Hematopoietic multipotent progenitor cell treated with erythropoietin and hydrocortisone succinate and interleukin-3 and kit ligand, for 8 days (in vitro differentiated cells): ENCODE measurements at places on chromosomes 7 and 10.

DNA sequence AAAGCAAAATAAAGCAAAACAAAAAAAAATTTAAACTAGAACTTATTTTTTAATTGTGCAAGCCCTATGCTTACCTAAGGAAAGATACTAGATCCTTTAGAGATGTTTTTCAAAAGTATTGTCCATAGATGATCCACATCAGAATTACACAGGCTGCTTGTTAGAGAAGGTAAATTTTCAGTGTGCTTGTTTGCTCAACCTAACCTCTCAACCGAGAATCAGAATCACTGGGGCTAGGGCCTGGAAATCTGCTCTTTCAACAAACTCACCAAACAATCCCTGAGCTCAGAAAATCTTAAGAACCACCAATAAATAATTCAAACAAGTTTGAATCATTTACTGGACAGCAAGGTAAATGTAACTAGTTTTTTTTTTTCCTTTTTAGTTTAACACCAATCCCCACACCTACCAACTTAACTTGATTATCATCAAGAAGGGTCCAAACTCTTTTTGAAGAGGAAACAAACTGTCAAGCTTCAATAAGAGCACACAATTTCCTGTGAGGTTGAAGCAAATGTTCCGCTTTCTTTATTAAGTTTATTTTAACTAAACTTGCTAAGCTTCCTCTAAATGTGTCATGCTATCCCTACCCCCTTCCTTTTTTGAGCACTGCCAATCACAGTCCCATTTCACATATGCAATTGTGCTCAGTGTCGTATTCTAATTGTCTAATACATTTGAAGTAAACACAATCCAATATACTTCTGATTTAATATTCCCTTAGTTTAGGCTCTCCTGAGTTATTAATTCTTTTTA lies 7.4 kb upstream of the TSPAN33 start:
- DNase-seq = no peak

GRCh38 chr10:94357193-94357592 lies 5.5 kb downstream of the NOC3L start:
- no peak for DNase-seq

- DNase-seq = no peak
Observed at GRCh38 chr10:131180740-131181415, 130.6 kb downstream of the TCERG1L start.

DNA sequence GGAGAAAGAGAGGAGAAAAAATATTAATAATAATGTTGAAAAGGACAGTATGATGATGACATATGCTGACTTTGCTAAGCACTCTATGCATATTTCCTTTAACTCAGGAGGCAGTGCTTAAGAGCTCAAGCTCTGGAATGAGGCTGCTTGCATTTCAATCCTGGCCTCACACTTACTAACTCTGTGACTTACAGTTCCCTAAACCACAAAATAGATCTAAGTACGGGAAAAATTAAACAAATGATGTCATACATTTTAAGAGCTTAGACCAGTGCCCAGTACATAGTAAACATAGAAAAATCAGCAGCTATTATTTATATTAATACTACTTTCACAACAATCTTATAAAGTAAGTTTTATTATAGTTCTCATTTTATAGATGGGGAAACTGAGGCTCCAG lies 61.3 kb downstream of the GFRA1 start:
- no peak for DNase-seq

GRCh38 chr10:117239721-117240620 lies 943 bp upstream of the SLC18A2 start:
- no peak for DNase-seq

GRCh38 chr7:20260223-20260622 lies 43.0 kb upstream of the MACC1 start:
- no peak for DNase-seq

DNA sequence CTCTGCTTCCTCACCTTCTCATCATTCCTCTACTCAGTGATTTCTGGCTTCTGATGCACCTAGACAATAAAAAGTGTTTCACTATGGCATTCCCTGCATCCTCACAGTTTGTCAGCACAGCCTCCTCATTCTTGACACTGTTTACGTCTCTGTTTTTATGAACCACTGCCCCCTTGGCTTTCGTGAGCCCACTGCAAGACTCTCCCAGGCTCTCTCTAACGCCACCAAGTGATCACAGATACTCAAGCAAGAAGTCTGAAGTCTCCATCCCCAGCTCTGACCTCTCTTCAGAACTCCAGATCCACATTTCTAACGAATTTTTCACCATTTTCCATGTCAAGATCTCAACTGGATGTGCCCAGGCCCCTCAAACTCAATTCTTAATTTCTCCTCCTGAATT lies 8.9 kb downstream of the SLC16A9 start:
- no peak for DNase-seq

GRCh38 chr7:71753956-71754664 lies 622.2 kb downstream of the GALNT17 start:
- DNase-seq = no peak

GRCh38 chr7:4093483-4093882 lies 588.6 kb upstream of the FOXK1 start:
- DNase-seq = no peak

DNA sequence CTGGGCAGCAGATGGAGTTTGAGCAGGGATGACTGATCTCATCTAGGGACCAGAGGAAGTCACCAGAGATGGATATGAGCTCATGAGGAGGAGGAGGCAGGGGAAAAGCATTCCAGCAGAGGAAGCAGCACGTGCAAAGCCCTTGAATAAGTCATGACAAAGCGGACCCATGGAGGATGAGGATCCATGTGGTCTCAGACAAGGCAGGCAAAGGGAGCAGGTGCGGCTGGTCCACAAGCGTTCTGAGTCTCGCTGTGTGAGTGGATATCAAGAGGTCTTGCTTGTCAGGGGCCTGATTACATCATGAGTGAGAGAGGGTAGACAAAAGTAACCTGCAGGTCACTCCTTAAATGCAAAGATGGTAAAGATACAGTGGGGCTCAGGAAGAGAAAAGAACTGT lies 307.6 kb downstream of the GRID1 start:
- no peak for DNase-seq

DNA sequence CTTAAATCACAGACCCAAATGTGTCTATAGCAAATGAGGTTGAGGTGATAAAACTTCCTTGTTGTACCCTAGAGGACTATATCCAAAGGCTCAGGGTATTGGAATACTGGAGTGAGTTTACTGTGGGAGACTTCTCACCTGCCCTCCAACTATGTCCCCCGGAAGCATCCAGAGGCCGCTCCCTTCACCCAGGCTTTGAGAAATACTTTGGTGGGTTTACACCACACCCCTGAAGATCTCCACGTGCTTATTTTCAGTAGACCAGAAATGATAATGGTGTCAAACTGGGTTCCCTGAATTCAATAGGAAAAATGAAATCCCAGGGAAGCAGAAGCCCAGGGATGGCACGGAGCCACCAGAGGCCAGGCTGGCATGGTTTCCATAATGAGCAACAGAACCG lies 31.3 kb upstream of the NANOS1 start:
- DNase-seq = no peak
